T-helper 9 cell (primary cell): ENCODE measurements at places on chromosomes 2 and 18.
A peak's percentile ranks its signal among the peaks of the same experiment; 100 is the strongest.

DNA sequence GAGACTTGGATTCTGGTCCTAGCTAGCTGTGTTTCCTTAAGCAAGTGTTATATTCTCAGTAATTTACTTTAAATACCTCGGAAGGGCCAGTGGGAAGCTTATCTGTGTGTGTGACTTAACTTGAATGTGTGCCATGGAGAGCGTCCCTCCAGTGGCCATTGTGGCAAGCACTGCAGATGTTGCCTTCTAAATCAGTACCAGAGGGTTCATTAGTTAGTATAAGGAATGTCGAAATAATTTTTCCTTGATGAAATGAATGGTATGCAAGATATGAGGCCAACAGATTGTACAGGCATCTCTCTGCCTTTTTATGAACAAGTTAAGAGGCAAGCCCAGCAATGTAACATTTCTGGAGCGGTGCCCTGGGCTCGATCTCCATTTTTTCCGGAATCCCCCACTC, 52.0 kb downstream of the FBXO36 start:
- no peak for DNase-seq

- DNase-seq = no peak
These were observed 3.6 kb upstream of the LRATD1 start for GRCh38 chr2:14628901-14629300.

DNA sequence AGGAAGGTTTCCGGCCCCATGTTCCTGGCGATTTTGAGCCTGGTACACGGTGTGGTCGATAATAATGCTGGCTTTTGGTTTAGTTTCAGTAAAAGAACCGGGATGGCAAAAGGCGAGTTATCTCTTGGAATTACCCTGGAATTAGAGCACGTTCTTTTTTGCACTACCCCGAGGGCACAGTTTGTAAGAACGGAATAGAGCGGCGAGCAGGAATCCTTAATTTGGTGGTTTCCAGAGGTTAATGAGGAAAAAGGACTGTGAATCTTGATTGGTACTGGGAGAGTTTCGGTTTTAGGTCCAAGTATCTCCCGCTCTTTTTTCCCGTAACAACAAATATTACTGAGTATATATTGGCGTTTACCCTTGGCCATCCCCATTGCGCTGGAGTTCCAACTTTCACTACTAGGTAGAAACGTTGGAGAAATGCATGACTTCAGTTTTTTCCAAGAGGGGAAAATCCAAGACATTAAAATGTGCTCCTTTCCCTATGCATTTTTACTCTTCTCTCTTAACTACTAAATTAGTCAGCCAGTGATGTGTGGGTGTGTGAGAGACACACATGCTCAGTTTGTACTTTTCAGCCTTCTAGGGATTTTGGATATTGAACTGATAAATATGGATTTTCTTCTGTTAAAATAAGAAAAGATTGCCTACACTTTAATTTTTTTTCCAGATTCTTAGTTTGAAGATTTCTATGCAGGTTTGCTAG, 160.8 kb downstream of the AGPS start:
- no peak for DNase-seq

- no peak for DNase-seq
These were observed 93.9 kb downstream of the CRACDL start for GRCh38 chr2:98842136-98842535.

- DNase-seq = no peak
These were observed 844 bp downstream of the PROC start for GRCh38 chr2:127419112-127419430.

GRCh38 chr2:218896501-218897393, 16.1 kb downstream of the WNT10A start:
- peak; percentile 82 for DNase-seq

DNA sequence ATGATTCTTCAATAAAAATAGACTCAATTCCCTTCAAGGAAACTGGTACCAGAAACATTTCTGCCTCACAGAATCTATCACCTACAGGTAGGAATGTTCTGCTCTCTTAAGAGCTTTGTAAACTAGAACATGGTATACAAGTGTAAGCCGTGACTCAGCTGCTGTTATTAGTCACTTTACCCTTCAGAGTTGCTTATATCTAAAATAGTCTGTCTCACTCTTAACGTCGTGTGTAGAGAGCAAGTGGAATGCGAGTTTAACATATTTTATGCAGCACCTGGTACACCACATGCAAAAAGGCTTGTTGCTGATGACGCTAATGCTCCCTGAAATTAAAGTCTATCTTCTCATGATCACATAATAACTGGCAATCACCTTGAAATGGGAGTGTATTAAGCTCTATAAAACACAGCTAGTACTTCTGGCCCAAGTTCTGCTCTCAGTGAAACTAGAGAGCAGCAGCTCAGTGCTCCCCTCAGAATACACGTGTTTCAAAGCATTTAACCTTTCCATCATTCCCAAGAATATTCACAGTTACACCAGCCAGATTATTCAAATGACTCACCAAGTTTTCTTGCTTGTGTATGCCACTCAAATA, 420.0 kb downstream of the ZEB2 start:
- no peak for DNase-seq

- no peak for DNase-seq
These were observed 34.4 kb downstream of the NEMP2 start for GRCh38 chr2:190500054-190500502.

DNA sequence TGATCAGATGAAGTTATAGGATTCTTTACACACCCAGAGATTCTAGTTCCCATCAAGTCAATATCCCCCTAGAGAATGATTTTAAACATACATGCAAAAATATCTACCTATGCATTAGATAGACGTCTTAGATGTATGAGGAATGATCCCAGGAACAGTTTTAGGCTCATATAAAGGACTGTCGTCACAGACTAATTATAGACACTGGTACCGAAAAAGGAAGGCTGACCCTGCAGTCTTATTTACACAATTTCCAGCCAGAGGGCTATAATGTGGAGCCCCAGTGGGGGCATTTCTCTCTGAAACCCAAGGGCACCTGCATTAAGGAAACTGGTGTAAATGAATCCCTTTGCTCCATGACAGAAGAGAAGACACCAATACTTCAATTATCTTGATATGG, 170.4 kb downstream of the ZNF521 start:
- no peak for DNase-seq

DNA sequence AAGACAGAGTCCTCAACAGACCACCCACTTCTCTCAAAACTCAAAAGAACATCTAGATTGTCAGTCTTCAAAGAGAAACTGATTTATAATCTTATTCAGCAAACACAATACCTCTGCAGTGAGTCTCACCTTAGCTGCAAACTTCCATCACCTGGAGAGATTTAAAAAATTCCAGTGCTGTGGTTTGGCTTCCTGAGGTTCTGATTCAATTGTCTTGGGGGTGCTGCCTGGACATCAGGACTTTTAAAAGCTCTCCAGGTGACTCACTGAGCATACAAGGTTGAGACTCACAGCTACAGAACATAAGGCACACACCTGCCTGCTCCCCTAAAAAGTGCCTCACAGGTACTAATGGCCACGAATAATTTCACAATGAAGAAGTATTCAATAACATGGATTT, 40.3 kb downstream of the RNF152 start:
- DNase-seq = no peak

DNA sequence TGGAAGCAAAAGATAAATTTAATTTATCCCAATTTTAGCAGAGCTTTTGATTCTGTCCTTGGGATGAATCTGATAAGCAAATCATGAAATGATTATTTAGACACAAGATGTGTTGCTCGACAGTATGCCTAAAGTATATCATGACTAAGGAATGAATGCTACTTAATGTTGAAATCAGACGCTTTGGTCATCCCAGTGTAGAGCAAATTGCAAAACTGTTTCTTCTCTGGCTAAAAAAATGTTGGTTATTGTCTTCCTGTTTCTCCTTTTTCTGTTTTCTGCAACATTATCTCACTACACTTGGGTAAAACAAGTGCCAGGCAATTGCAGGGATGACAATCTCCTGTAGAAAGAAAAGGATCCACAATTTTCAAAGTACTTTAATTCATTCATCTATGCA, 66.4 kb downstream of the BABAM2 start:
- no peak for DNase-seq

- no peak for DNase-seq
These were observed 83.7 kb upstream of the RBM44 start for GRCh38 chr2:237714690-237715458.

- no peak for DNase-seq
These were observed 27.4 kb downstream of the PRKCE start for GRCh38 chr2:45678791-45679348.

GRCh38 chr2:59585655-59586054, 967.8 kb downstream of the BCL11A start:
- no peak for DNase-seq

GRCh38 chr2:214019229-214019972, 391.5 kb upstream of the VWC2L start:
- no peak for DNase-seq

- no peak for DNase-seq
These were observed 30.0 kb downstream of the VIL1 start for GRCh38 chr2:218448934-218449333.

DNA sequence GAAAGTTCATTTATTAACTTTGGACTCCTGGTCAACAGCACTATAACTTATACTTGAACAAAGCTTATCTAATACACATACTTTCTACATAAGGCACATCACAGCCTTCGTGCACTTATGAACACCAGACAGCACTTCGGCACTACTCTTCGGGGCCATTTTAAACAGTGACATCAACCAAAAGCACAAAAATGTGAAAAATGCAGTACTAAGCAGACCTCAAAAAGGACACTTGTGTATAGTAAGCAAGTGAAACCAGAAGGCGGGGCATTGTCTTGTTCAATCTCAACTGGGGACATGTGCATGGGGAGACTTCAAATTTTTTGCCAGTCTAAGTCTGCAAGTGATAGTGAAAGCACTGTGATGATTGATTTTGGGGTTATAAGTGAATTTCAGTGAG, 163.0 kb downstream of the NCKAP5 start:
- DNase-seq = no peak

- no peak for DNase-seq
These were observed 170.1 kb upstream of the REV1 start for GRCh38 chr2:99659874-99660273.

DNA sequence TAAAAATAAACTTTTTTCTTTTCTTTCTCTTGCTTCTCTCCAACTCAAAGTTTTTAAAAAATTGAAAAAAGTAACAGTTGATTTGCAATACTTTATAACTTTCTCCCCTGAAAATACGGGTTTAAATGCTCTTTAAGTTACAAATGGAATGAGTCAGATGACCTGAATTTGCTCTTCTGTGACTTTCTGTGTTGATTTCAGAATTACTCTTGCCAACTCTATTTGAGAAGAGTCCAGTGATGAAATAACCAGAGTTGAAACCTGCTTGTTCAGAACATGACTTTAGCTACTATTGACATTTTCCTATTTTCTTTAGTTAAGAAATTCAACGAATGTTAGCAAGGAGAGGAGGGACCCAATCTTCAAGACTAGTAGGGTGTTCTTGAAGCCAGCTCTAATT, 146.1 kb upstream of the ZSWIM2 start:
- DNase-seq = no peak

DNA sequence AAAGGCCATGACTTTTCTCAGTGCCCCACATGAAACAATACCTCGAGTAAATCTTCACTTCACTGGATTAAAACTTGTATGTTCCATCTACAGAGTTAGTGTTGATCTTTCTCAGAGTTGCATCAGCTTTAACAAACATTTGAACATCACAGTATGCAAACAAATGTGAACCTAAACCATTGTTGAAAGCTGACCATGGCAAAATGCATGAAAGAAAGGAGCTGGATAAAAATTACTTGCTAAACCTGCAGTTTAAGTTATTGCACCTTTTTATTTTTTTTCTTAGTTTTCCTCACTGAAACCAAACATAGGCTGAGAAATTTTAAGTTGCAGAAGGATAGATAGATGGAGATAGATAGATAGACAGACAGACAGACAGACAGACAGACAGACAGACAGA, 107.2 kb upstream of the UGP2 start:
- no peak for DNase-seq

GRCh38 chr2:2291500-2292260, 39.4 kb downstream of the MYT1L start:
- no peak for DNase-seq

DNA sequence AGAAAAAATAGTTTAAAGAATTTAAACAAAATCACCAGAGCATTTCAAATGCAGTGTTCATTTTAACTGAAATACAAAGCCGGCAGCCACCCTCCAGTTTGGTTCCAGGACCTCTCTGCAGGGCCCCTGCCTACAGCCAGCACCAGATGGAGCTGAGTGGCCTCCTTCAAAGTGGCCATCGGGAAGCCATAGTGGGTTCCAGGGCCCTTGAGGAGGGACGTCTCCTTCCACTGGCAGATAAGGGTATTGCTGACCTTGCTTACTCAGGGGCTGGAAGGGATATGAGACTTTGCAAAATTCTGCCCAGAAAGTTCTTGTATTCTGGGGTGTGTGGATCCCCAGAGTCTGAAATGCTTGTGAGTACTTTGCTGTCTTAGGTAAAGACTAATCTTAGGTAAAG, 205.2 kb upstream of the APCDD1 start:
- no peak for DNase-seq

GRCh38 chr2:98245491-98245890, 100.8 kb upstream of the CNGA3 start:
- DNase-seq = no peak

DNA sequence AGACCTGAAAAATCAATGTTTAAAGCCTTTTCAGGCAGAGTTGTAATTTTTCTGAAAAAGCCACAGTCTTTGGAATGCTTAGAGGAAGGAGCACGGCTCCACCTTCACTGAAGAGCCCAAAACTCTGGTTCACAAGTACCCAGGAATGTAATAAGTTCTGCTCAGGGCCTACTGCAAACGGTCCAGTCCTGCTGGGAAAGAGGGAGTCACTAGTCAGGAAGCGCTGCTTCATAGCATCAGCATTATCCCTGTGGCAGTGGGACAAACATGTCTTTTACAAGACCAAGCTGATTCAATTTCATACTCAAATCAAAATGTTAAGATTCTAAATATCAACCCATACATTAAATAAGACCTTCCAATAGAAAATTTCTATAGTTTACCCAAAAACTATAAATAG, 152.9 kb upstream of the PGAP1 start:
- DNase-seq = no peak

DNA sequence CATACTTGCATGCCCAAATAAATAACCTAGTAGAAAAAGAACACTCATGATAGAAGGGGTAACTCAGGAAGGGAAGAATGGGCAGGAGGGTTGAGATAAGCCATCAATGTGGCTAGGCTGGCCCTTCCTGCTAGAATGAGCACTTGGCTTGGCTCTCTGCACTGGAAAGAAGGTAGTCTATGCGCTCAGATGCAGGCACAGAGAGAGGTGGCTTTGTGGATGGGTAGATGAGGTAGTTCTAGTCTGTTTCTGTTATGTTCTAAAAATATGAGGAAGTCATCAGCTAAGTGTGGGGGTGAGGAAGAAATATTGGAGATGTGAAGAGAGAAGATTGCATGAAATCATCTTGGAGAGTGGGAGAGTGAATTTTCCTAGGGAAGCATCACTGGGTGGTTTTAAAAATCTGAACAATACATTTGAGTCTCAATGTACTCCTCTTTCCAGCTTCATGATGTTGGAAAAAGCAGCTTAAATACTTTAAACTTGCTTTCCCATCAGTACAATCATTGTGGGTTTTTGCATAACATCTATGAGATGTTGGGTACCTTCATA, 357.1 kb downstream of the CNTNAP5 start:
- no peak for DNase-seq

- no peak for DNase-seq
These were observed 5.2 kb downstream of the MYO1B start for GRCh38 chr2:191250400-191250799.
